ENCODE measurements at places on chromosomes 5 and 9. TPM values are rescaled to one million over a fixed set of nuclear protein-coding genes. Genes with fewer than 3 reads are reported as not detected.

Gene RALGPS1
- total RNA-seq = 86.6 TPM

Gene PRLR
- total RNA-seq = 3.3 TPM

Gene ELL2
- 35.6 TPM for total RNA-seq

Gene INSYN2B
- 1.4 TPM for total RNA-seq

Gene FAM151B
- total RNA-seq = 39.8 TPM

Gene PDZD2
- total RNA-seq = 22.0 TPM

Gene IL9
- not detected for total RNA-seq

Gene CDO1
- total RNA-seq = 73.2 TPM

Gene SLC45A2
- total RNA-seq = 0.16 TPM

Gene ANKRD18A
- total RNA-seq = 6.9 TPM

Gene ADAMTS13
- total RNA-seq = 2.2 TPM

Gene C1QTNF2
- 3.1 TPM for total RNA-seq

Gene SAXO1
- not detected for total RNA-seq

Gene ANXA6
- 74.7 TPM for total RNA-seq

Gene TDRD7
- 33.2 TPM for total RNA-seq

Gene PLPP7
- 5.5 TPM for total RNA-seq

Gene OR2K2
- not detected for total RNA-seq

Gene LMX1B
- not detected for total RNA-seq

Gene IFNA6
- not detected for total RNA-seq

Gene ADAM19
- 13.4 TPM for total RNA-seq

Gene PCDHGC5
- total RNA-seq = 6.2 TPM

Gene GLDC
- total RNA-seq = 10.0 TPM

Gene FOXD4L6
- 0.31 TPM for total RNA-seq

Gene CPLANE1
- total RNA-seq = 65.4 TPM

Gene PLPP6
- 18.2 TPM for total RNA-seq

Gene HAPLN1
- total RNA-seq = 15.1 TPM

Gene FREM1
- total RNA-seq = 1.4 TPM

Gene CCL19
- total RNA-seq = not detected

Gene ADRB2
- total RNA-seq = 1.6 TPM

Gene MORN5
- total RNA-seq = 1.2 TPM

Gene PLEKHG4B
- 6.2 TPM for total RNA-seq

Gene PCDHAC2
- 33.5 TPM for total RNA-seq

Gene PCDHA12
- total RNA-seq = 19.8 TPM

Gene OR4F3
- not detected for total RNA-seq

Gene CDKN2A
- not detected for total RNA-seq

Gene CNTNAP3
- 120 TPM for total RNA-seq

Gene DHX29
- 61.8 TPM for total RNA-seq

Gene CNTFR
- 14.0 TPM for total RNA-seq

Gene FBXO38
- total RNA-seq = 77.5 TPM

Gene SLC34A3
- total RNA-seq = 0.16 TPM

Gene INSL4
- total RNA-seq = not detected

Gene NR2F1
- 121 TPM for total RNA-seq

Gene FOXD4
- 0.47 TPM for total RNA-seq

Gene TNC
- total RNA-seq = 73.6 TPM

Gene NTNG2
- total RNA-seq = 46.3 TPM

Gene BTNL3
- total RNA-seq = not detected

Gene PCDHGB7
- 15.6 TPM for total RNA-seq

Gene NTRK2
- total RNA-seq = 266 TPM

Gene GPRIN1
- 107 TPM for total RNA-seq

Gene ITK
- 0.16 TPM for total RNA-seq

Gene SPAG8
- 4.7 TPM for total RNA-seq

Gene STK10
- 9.8 TPM for total RNA-seq

Gene OSTF1
- total RNA-seq = 20.1 TPM

Gene FIBCD1
- 1.4 TPM for total RNA-seq

Data from occipital lobe (tissue), 3 donors.